ENCODE measurements at places on chromosomes 11 and 22. TPM values are rescaled to one million over a fixed set of nuclear protein-coding genes. Genes with fewer than 3 reads are reported as not detected.

Gene CEND1
- total RNA-seq: 0.56 TPM

Gene FDXACB1
- 3.2 TPM for total RNA-seq

Gene FBLN1
- 150 TPM for total RNA-seq

Gene SHISAL1
- total RNA-seq: 13.5 TPM

Gene CNIH2
- total RNA-seq: 0.86 TPM

Gene LIN7C
- total RNA-seq: 36.8 TPM

Gene EIF1AD
- total RNA-seq: 33.9 TPM

Gene BARX2
- not detected for total RNA-seq

Gene PRG3
- not detected for total RNA-seq

Gene TRIM51
- total RNA-seq: not detected

Gene GSC2
- total RNA-seq: not detected

Gene OR10A2
- not detected for total RNA-seq

Gene FGF19
- total RNA-seq: not detected

Gene GGTLC3
- total RNA-seq: not detected

Gene MMP10
- total RNA-seq: 5.1 TPM

Gene ATG2A
- total RNA-seq: 14.9 TPM

Gene CNTF
- 1.8 TPM for total RNA-seq

Gene CRYAB
- 34.2 TPM for total RNA-seq

Gene MMP3
- not detected for total RNA-seq

Gene KRTAP5-8
- total RNA-seq: not detected

Gene PHOX2A
- total RNA-seq: not detected

Gene DLG2
- 1.6 TPM for total RNA-seq

Gene HEPHL1
- not detected for total RNA-seq

Gene MMP12
- total RNA-seq: 0.17 TPM

Gene THY1
- 89.7 TPM for total RNA-seq

Gene FHIP1B
- total RNA-seq: 13.3 TPM

Gene LINC01488
- not detected for total RNA-seq

Gene OR8D1
- not detected for total RNA-seq

Gene NELL1
- total RNA-seq: not detected

Gene TSSK2
- total RNA-seq: not detected

Gene SLC22A8
- not detected for total RNA-seq

Gene MUC15
- total RNA-seq: not detected

Gene EMID1
- not detected for total RNA-seq

Gene APOL3
- total RNA-seq: 27.1 TPM

Gene RIN1
- 19.5 TPM for total RNA-seq

Gene MYO18B
- total RNA-seq: 4.1 TPM

Gene TMX2
- 81.0 TPM for total RNA-seq

Gene FXYD2
- total RNA-seq: not detected

Gene FAM180B
- not detected for total RNA-seq

Gene YPEL1
- 1.2 TPM for total RNA-seq

Gene OPCML
- 0.65 TPM for total RNA-seq

Gene XKR3
- total RNA-seq: not detected

Gene IGLL1
- total RNA-seq: not detected

Gene ART5
- total RNA-seq: not detected

Gene MRGPRX3
- not detected for total RNA-seq

Gene RHOD
- total RNA-seq: 10.6 TPM

Gene LRP4
- total RNA-seq: 8.1 TPM
